D341Med (cell line): ENCODE measurements at places on chromosomes 4 and X.

- DNase-seq = peak; percentile 72
These were observed 29.8 kb downstream of the ACOX3 start for GRCh38 chr4:8410641-8411271.

GRCh38 chr4:38782452-38783108, at the start of gene TLR10:
Gene TLR10 (minus strand): TSS chr4:38782990. CDS start chr4:38775590, 7,400 bp downstream.
- DNase-seq = peak; percentile 64

GRCh38 chr4:48025005-48025404, 8.4 kb downstream of the NIPAL1 start:
- no peak for DNase-seq

DNA sequence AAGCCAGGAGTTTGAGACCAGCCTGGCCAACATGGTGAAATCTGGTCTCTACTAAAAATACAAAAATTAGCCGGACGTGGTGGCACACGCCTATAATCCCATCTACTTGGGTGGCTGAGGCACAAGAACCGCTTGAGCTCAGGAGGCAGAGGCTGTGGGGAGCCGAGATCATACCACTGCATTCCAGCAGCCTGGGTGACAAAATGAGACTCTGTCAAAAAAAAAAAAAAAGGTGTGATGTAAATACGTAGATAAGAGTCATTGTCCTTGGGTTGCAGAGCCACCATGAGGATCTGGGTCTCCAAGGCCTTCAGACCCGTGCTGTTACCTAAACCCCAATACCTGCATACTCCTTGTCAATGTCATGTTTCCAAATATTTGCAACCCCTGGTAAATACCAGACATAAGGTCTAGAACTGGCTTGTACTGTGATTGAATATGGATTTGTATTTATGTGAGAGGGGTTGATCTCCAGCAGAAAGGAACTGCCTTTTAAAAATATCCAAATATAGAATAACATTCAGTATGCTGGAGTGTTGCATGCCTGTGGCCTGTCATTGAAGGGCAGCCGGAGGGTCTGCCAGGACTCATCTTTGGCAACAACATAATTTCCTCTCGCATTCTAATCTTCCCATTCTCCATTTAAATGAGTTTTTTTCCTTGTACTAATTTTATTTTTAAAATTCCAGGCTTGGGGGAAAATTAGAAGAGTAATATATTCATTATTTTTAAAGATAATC, 40.4 kb downstream of the ATXN3L start:
- DNase-seq = no peak

- no peak for DNase-seq
These were observed 208.1 kb downstream of the GBA3 start for GRCh38 chr4:22900876-22901275.

DNA sequence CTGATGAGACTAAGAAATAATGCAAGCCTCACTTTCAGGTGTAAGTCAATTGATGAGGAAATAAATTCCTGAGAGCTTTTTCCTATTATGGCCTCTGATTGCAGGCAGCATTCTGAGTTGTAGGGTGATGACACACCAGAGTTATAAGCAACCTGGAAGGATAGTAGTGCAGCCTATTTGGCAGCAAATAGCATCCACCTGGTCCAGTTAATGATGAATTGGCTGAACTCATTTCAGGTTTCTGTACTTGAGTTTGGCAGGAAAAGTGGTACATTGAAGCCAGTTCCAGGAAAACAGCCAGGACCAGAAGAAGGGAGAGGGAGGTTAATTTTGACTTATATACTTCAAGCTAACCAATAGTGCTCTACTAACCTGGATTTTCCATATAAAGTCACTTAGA, 316.8 kb downstream of the NAF1 start:
- DNase-seq = no peak

DNA sequence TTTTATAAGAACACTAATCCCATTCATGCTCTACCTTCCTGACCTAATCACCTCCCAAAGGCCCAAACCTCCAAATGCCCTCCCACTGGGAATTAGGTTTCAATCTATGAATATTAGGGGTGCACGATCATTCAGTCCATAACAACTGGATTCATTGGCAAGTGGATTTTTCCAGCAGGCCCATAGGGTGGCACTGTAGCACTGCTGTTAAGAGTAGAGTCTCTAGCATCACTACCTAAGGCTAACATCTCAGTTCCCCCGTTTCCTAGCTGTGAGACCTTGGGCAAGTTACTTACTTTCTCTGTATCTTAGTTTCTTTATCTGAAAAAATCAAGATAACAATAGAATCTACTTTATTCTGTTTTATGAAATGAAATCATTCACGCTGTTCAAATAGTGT, 315.8 kb downstream of the STIM2 start:
- peak; percentile 63 for DNase-seq

GRCh38 chr4:74291471-74291870, 16.8 kb upstream of the EPGN start:
- DNase-seq = no peak
